A549 treated with GW870086 at 1 μM for 4 hours (cell line): ENCODE measurements at places on chromosomes 13 and 19. TPM values are rescaled to one million over a fixed set of nuclear protein-coding genes. Genes with fewer than 3 reads are reported as not detected.

The C5AR2 gene
- 7.6 to 13.5 TPM (median 13.0 TPM) in 5 replicates for total RNA-seq

The CARM1 gene
- 36.4 to 50.1 TPM (median 47.1 TPM) in 5 replicates for total RNA-seq

The CYP4F2 gene
- total RNA-seq = 0.08 to 0.49 TPM (median 0.30 TPM) in 4 of 5 replicates, not detected in the other

The PLIN4 gene
- total RNA-seq = 0.18 to 0.23 TPM (median 0.19 TPM) in 5 replicates

The CYP4F11 gene
- 5.1 to 7.4 TPM (median 5.1 TPM) in 5 replicates for total RNA-seq

The ZNF606 gene
- total RNA-seq = 1.3 to 3.4 TPM (median 2.5 TPM) in 5 replicates

The RGL3 gene
- 0.66 to 2.4 TPM (median 1.9 TPM) in 5 replicates for total RNA-seq

The SKA3 gene
- 11.8 to 17.0 TPM (median 13.3 TPM) in 5 replicates for total RNA-seq

The SIAH3 gene
- not detected in 5 replicates for total RNA-seq

The LRP3 gene
- total RNA-seq = 35.0 to 57.4 TPM (median 49.2 TPM) in 5 replicates

The ZNF507 gene
- 11.5 to 20.6 TPM (median 17.3 TPM) in 5 replicates for total RNA-seq

The ABHD8 gene
- 2.2 to 3.4 TPM (median 3.0 TPM) in 5 replicates for total RNA-seq

The FFAR2 gene
- total RNA-seq = not detected in 5 replicates

The PNMA8B gene
- total RNA-seq = not detected in 5 replicates

The SLC10A2 gene
- total RNA-seq = not detected in 5 replicates

The CYP4F12 gene
- total RNA-seq = 1.9 to 3.2 TPM (median 2.2 TPM) in 5 replicates

The TMEM255B gene
- total RNA-seq = 0.57 to 0.88 TPM (median 0.77 TPM) in 5 replicates

The RETN gene
- not detected in 5 replicates for total RNA-seq

The CYP2B6 gene
- total RNA-seq = 0.03 TPM in 1 of 5 replicates, not detected in the others

The EIF3K gene
- total RNA-seq = 684 to 1,048 TPM (median 735 TPM) in 5 replicates

The BCAM gene
- 64.5 to 83.6 TPM (median 79.2 TPM) in 5 replicates for total RNA-seq

The ZNF85 gene
- 0.19 to 0.24 TPM in 2 of 5 replicates, not detected in the others for total RNA-seq

The NALCN gene
- total RNA-seq = 3.2 to 4.5 TPM (median 4.3 TPM) in 5 replicates

The FCER2 gene
- not detected in 5 replicates for total RNA-seq

The APOC4 gene
- total RNA-seq = not detected in 5 replicates

The PRR22 gene
- total RNA-seq = 1.3 to 3.4 TPM (median 2.9 TPM) in 5 replicates

The MBD3L2 gene
- not detected in 5 replicates for total RNA-seq

The CLEC17A gene
- not detected in 5 replicates for total RNA-seq

The POSTN gene
- total RNA-seq = 0.09 TPM in 1 of 5 replicates, not detected in the others

The CGB2 gene
- 0.26 to 0.34 TPM (median 0.26 TPM) in 3 of 5 replicates, not detected in the others for total RNA-seq

The KIR2DL3 gene
- not detected in 5 replicates for total RNA-seq
